ENCODE measurements at places on chromosomes 5 and 9.

- no peak for DNase-seq
Measured at GRCh38 chr5:17305964-17306725, 88.7 kb downstream of the BASP1 start.

- no peak for DNase-seq
Measured at GRCh38 chr5:177496727-177497291, 595 bp downstream of the PDLIM7 start.

GRCh38 chr9:99051406-99051805 lies 53.5 kb upstream of the TGFBR1 start:
- DNase-seq, result no peak

GRCh38 chr5:166358127-166358830 lies 1933.2 kb upstream of the WWC1 start:
- DNase-seq, result no peak

DNA sequence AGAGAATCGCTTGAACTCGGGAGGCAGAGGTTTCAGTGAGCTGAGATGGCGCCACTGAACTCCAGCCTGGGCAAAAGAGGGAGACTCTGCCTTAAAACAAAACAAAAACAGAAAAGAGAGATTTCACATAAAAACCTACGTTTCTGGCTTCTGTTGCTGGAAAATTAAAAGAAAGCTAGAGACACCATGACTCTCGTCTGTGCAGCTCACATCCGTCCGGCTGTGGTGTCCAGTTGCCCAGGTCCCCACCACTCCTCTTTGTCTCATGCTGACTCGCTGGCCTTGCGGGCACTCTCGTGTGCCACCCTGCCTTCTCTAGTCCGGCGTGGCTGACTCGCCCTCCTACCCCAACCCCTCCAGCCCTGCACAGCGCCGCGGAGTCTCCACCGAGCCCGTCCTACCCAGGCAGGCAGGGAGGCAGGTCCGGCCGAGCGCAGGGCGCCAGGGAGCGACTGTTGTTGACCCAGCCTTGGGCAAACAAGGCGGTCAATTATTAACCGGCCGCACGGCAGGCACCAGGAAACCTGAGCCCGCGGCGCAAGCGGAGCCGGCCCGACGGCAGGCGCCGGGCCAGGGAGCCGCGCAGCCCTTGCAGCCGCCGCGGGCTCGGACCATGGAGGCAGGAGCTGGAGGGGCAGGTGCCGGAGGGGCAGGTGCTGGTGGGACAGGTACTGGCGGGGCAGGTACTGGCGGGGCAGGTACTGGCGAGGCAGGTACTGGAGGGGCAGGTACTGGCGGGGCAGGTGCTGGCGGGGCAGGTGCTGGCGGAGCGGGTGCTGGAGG lies at the start of gene PRRT1B:
Gene PRRT1B (plus strand): TSS at position 521 of the 783 bp plus-strand sequence. CDS start 93 bp downstream, at position 614.
- no peak for DNase-seq

DNA sequence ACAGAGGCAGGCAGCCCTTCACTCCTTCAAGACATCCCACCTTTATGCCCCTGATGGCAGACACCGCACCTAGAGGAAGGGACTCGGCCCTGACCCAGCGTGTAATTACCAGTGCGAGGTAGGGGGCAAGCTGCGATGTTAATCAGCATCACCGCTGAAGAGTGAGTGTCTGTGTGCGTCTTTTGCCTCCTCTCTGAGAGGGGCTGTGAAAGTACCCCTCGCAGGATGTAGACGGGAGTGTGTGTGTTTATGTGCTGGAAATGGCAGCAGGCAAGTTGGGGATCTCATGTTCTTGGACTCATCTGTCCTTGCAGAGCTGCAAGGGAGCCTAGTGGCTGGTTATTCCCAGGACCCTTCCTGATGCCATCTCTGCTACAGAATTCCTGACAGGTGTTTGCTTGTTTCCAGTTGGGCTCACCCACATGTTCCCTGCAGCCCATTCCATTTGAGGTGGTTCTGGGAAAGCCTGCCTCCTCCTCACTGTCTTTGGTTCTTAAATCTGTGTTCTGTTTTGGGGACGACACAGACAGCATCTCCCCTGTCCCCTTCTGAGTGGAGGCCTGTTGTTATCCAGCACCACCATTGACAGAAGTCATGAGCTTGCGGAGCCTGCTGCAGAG lies 70.5 kb downstream of the ZNF618 start:
- no peak for DNase-seq

DNA sequence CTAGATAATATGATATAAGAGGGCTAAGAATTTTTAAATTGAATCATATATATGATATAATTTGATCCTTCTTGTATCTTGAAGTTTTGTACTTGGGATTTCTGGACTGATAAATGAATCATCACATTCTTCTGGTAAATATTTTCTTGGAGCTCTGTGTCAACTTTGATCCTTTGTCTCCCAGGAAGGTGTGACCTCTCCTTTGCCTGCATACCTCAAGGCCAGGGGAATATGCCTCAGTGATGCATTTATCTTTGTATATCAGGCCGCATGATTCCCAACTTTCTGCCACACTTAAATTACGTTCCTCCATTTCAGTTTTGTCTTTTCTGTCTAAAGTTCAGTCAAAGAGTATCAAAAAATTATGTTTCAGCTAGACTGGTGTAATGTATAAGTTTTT lies 101.2 kb downstream of the NLN start:
- DNase-seq, result no peak

DNA sequence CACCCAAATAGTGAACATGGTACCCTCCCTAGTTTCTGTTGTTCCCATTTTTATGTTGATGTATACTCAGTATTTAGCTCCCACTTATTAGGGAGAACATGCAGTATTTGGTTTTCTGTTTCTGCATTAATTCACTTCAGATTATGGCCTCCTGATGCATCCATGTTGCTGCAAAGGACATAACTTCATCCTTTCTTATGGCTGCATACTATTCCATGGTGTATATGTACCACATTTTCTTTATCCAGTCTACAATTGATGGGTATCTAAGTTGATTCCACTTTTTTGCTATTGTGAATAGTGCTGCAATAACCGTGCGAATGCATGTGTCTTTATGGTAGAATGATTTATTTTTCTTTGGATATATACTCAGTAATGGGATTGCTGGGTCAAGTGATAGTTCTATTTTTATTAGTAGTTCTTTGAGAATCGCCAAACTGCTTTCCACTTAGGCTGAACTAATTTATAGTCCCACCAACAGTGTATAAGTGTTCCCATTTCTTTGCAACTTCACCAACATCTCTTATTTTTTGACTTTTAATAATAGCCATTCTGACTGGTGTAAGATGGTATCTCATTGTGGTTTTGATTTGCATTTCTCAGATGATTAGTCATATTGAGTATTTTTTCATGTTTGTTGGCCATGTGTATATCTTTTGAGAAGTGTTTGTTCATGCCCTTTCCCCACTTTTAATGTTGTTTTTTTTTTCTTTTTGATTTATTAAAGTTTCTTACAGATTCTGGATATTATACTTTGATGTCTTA lies 79.6 kb downstream of the SMIM15 start:
- no peak for DNase-seq

DNA sequence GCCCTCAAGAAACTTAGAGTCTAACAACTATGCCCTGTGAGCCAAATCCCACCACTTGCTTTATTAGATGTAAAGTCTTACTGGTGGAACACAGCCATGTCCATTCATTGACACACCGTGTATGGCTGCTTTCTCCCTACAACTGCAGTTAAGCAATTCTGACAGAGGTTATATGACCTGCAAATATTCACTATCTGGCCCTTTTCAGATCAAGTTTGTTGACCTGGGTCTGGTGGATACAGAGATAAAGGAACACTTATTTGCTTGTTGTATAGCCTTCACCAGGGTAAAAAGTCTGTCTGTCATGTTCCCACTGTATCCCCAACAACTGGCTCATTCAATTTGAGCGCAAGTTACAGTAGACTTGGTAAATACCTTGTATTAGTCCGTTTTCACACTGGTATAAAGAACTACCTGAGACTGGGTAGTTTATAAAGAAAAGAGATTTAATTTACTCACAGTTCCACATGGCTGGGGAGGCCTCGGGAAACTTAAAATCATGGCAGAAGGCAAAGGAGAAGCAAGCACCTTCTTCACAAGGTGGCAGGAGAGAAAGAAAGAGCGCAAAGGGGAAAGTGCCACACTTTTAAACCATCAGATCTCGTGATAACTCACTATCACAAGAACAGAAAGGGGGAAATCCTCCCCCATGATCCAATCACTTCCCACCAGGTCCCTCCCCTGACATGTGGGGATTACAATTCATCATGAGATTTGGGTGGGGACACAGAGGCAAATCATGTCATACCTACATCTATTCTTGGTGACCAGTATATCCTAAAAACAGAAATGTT lies 27.9 kb downstream of the DEPDC1B start:
- DNase-seq, result no peak

DNA sequence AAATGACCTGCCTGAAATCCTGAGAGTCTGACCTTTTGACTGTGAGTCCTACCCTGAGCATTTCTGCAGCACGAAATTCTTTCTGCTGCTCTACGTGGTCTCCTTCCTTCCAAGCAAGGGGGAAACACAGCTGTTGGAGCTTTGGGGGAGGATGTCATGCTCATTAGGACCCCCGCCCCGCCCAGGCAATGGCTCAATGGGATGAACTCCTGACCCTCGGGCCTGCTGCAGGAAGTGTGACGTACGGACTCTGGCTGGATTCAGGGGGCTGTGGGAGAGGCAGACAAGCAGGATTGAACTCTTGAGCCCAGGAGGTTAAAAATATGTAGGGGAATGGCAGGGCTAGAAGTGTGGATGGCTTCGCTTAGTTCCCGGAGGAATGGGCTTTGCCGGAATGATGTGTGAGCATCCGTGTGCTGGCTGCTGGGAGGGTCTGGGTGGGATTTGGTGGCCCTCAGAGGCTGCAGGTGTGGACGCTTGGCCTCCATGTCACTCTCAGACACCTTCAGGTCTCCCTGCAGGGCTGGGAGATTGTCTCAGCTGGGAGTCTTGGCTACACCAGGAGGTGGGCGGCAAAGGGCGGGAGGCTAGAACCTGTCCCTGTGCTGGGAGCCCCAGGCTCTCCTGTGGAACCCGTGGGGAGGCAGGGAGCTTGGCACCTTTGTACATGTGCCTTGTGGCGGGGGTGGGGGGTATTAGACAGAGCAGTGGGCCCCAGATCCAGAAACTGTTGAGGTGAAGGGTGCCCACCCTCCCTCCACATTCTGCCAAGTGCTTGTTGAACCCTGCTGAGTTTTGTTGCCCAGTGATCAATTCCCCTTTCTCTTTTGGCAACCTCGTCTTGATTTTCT lies 26.3 kb downstream of the STC2 start:
- DNase-seq, result no peak

DNA sequence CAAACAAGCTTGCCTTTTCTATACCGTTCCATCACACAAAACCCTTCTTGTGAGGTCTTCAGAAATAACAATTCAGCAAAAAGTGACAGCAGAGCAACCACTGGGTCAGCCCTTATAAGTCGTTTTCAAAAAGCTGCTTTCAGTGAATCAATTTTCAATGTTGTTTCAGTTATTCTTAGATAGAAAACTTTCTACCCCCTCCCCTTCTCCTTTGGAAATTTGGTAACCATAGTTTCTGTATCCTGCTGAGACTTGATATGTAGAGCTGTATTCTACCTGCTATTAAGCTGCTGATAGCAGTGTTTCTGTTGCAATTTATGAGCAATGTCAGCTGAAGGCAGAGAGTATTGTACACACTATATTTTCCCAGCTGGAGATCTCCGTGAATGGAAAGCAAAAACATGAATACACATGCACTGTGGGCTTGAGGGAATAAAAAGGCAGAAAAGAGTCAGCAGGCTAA lies 75.7 kb downstream of the ZNF608 start:
- DNase-seq, result no peak

GRCh38 chr5:78504704-78505677 lies 143.6 kb downstream of the LHFPL2 start:
- no peak for DNase-seq

GRCh38 chr9:36764364-36765076 lies 191.8 kb downstream of the MELK start:
- no peak for DNase-seq

- DNase-seq, result no peak
Measured at GRCh38 chr9:37675661-37676060, 24.9 kb downstream of the FRMPD1 start.

- peak; percentile 13 for DNase-seq
Measured at GRCh38 chr5:117454716-117455212, 880.1 kb upstream of the SEMA6A start.

GRCh38 chr9:134088063-134088725 lies 20.4 kb upstream of the BRD3 start:
- no peak for DNase-seq

- DNase-seq, result no peak
Measured at GRCh38 chr5:134584662-134585061, 48.0 kb downstream of the SAR1B start.

GRCh38 chr5:167592114-167592513 lies 699.3 kb upstream of the WWC1 start:
- DNase-seq, result no peak

GRCh38 chr9:94600258-94600657 lies 6.6 kb upstream of the FBP2 start:
- no peak for DNase-seq

- DNase-seq, result no peak
Measured at GRCh38 chr9:660227-660626, 181.3 kb upstream of the DMRT1 start.

DNA sequence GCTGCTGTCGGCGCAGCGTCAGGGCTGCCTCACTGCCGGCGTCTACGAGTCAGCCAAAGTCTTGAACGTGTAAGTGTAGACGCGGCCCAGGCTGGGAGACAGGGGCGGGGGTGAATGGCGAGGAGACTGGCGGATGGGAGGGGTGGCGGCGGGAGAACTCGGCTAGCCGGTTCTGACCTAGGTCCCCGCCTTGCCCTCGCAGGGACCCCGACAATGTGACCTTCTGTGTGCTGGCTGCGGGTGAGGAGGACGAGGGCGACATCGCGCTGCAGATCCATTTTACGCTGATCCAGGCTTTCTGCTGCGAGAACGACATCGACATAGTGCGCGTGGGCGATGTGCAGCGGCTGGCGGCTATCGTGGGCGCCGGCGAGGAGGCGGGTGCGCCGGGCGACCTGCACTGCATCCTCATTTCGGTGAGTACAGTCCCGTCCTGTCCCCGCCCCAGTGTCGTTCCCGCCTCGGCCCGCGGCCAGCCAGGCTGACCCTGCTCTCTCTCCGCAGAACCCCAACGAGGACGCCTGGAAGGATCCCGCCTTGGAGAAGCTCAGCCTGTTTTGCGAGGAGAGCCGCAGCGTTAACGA lies 745 bp downstream of the GADD45G start:
- DNase-seq, result no peak

- DNase-seq, result no peak
Measured at GRCh38 chr5:107500840-107501239, 169.9 kb downstream of the EFNA5 start.

DNA sequence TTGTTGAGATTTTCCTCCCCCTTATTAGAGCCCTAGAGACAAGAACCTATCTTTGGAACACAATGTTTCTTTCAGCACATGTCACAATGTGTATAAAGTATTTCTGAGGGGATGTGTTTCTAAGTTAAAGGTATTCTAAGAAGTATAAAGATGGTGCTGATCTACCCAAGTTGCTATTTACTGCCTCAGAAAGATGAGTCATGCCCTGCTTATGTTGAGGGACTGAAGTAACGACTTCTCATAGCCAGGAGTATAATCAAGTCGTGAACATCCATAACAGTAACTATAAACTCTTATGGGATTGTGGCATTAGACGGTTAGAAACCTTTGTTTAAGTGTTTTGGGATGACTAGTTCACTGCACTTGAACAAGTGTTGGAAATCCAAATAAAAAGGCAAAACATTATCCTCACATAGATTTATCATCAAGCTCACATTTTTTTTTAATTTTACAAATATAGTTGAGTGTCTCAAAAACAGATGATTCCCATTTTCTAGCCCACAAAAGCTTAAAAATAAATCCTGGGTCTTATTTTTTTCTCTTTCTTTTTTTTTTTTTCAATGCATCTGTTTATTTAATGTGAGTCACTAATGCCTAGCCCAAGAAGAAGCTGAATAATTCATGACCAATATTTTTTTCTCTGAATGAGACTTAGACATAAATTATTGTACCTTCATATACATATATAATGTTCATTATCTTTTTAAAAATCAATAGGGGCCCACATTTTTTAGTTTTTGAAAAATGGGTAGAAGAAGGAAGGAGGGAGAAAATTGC lies 12.2 kb upstream of the TMEM252 start:
- no peak for DNase-seq

Measured in GM19239 (cell line).